ENCODE measurements at places on chromosomes 7 and 10. TPM values are rescaled to one million over a fixed set of nuclear protein-coding genes. Genes with fewer than 3 reads are reported as not detected.

GRCh38 chr7:69819333-69819705 is 221.0 kb downstream of the AUTS2 start:
- DNase-seq = no peak

DNA sequence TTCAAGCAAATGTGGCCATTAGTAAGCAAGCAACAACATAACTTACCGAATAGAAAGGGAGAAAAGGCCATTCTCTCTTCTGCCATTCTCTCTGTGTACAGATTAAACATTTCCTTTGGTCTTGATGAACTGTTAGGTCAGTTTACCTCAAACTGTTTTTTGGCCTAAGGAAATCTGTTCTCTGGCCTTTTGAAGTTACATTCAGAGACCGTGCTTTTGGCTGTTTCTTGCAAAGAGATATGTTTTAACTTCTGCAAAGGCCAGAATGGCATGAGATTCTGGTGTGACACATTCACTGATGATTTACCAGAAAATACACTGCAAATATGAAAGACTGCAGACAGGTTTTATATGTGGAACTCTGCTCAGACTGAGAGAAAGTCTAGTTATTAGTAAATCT is 22.2 kb downstream of the AHR start:
- no peak for DNase-seq

HOXA7 gene
- 6.3 TPM for total RNA-seq

DNA sequence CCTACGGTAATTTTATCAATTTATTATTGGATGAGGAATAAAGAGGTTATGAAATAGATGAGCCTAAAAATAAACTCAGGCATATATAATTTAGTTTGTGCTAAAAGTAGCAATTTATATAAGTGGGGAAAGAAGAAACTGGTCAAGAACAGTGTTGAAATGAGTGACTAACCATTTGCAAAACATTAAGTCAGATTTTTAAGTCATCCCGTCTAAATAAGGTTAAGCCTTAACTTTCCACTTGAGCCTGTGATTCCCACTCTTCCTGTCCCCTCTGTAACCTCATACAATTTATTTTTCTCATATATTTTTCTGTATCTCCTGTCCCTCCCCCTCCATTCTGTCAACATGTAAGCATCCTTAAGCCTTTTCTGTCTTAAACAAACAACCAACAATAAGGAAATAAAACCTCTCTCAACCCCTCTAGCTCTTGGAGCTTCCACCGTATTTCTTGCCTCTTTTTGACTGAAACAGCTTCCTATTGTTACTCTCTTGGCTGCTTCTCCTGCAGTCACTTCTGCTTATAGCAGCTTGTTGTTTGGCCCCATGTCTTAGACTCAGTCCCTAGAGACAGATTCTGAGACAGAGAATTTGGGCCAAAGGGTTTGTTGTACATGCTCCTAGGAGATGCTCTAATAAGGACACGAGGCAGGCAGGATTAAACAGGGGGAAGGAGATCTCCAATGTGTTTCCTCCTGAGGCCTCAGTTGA is 109.7 kb downstream of the GNAI1 start:
- no peak for DNase-seq

HOXA10 gene
- total RNA-seq = 15.3 TPM

SRGN gene
- total RNA-seq = 50.0 TPM

GRCh38 chr7:133023370-133024071 is 58.4 kb downstream of the CHCHD3 start:
- no peak for DNase-seq

DNA sequence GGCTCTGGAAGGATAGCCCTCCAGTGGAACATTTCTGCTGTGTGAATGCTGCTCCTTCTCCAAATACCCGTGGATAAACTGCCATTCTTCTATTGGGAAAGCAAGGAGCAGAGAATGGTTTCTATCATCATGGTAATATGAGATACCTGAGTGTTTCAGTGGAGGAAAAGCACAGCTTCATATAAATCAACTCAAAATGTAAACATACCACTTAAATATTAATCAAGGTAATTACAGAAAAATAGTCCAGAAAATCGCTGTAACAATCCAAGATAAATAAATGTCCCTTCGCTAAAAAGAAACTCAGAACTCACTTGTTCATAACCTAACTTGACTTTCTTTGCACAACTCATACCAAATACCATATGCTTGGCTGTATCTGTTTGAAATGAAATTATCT is 635.8 kb downstream of the PARD3 start:
- DNase-seq = no peak

UCMA gene
- total RNA-seq = not detected

- no peak for DNase-seq
Measured at GRCh38 chr7:94939395-94939794, 32.0 kb downstream of the PPP1R9A start.

GRCh38 chr7:88431882-88432281 is 125.2 kb upstream of the STEAP4 start:
- no peak for DNase-seq

LRRC18 gene
- total RNA-seq = not detected

DNA sequence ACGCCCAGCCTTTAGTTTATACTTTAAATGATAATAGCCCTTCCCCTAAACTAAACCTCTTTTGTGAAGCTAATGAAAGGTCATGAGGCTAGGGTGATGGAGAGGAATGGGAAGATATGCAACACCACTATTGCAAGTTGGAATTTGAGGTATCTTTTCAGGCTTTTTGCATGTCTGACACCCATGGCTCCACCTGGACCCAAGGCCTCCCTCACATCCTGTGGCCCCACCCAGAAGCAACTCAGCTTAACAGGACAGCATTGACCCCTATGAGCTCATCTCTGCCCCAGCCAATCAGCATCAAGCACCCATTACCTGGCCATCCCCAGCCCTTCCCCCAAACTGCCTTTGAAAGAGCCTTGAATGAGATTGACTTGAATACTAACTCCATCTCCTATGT is 674.2 kb upstream of the NRP1 start:
- no peak for DNase-seq

GRCh38 chr10:36126076-36126475 is 484.0 kb upstream of the FZD8 start:
- no peak for DNase-seq

DNA sequence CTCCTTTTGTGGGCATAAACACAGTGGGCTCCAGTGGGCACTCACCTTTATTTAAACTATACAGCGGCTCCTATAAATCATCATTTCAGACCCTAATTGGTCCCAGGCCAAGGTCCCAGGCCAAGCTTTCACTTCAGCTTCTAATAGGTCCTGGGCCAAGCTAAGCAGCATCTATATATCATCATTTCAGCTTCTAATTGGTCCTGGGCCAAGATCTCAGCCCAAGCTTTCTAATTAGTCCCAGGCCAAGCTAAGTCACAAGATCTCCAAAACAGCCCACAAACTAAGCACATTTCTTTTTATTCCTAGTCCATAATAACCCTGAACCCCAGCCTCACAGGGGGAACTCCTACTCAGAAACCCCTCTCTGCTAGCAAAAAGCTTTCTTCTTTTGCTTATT is 47.1 kb downstream of the ZNF680 start:
- no peak for DNase-seq

GRCh38 chr10:34933676-34934075 is 118.6 kb upstream of the PARD3 start:
- peak; percentile 72 for DNase-seq

OR2A5 gene
- not detected for total RNA-seq

- DNase-seq = no peak
Measured at GRCh38 chr7:120833546-120833945, 24.4 kb downstream of the TSPAN12 start.

ITPRID1 gene
- total RNA-seq = not detected

DNA sequence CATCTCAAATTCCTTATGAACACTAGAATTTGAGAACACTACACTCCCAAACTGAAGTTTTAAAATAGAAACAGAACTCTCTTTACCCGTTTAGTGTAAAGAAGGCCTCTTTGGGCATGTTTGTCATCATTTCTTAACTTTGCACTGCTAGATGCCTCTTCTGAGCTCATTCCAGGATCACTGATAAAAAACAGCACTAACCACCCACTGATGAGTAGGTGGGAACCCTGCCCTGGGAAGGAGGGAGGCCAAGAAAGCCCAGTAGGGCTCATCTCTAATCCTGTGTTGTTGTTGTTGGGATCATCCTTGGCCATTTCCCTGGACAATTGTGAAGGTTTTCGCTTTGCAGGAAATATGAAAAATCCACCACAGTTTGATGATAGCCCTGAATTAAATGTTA is 68.2 kb downstream of the CUBN start:
- DNase-seq = no peak

- no peak for DNase-seq
Measured at GRCh38 chr7:17552952-17553351, 254.5 kb downstream of the AHR start.

DNA sequence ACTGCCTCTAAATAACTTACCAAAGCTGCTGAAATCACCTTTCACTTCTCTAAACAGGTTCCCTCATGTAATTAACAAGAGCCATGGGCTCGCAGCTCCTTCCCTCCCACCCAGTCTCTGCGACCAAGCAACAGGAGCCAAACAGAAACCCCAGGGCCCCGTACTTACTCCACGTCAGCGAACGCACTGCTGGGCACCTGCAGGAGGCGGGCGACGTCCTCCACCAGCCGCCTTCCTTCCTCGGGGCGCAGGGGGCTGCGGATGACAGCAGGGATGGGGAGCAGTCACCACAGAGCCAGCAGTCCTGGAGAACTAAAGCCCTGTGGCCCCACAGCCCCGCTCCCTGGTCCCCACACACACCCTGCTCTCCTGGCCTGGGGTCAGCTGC is 477.0 kb downstream of the PTPRN2 start:
- no peak for DNase-seq

IFRD1 gene
- total RNA-seq = 41.4 TPM

GRCh38 chr10:119407254-119407777 is 135.2 kb downstream of the RGS10 start:
- DNase-seq = no peak

GRCh38 chr10:45325116-45325515 is 9.7 kb upstream of the OR13A1 start:
- no peak for DNase-seq

- no peak for DNase-seq
Measured at GRCh38 chr7:132815130-132815529, 238.9 kb upstream of the PLXNA4 start.

- DNase-seq = no peak
Measured at GRCh38 chr7:79199961-79200360, 253.5 kb downstream of the MAGI2 start.

DNA sequence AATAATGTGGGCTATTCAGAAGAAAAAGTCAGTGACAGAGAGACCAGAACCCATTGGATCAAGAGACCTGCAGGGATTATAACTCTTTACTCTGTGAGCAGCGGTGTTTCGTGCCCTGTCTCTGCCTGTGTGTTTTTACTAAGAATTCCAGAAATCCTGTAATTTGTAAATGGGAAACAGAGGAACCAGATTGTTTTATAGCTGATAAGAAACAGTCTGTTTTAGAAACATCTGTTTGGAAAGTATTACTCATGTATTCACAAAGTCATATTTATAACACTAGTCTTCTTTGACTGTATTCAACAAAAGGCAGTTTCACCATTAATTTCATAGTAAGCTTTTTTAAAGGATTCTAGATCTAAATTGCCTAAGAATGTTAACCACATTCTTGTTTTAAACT is 30.0 kb upstream of the VDAC2 start:
- DNase-seq = no peak

- DNase-seq = no peak
Measured at GRCh38 chr7:155395176-155395797, 62.6 kb upstream of the EN2 start.

GRCh38 chr7:114970308-114970707 is 48.4 kb downstream of the MDFIC start:
- no peak for DNase-seq

DNA sequence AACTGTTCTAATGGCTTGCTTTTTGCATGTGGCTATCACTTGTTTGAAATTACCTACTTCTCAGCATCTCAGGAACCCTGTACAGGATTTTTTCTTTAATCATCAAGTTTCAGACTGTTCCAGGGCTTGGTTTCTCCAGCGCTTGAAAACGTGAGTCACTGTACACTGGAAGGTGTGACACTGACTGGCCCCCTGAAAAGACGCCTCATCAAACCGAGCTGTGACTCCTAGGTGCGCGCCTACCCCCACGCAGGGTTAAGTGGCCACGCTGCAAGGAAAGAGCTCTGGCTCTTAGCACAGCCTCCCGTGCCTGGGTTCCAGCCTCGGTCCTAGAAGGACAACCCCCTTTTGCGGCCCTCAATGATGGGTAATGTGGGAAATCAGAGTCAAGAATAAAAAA is 81.0 kb downstream of the EBF3 start:
- no peak for DNase-seq

TCAF1 gene
- total RNA-seq = 40.6 TPM

DNA sequence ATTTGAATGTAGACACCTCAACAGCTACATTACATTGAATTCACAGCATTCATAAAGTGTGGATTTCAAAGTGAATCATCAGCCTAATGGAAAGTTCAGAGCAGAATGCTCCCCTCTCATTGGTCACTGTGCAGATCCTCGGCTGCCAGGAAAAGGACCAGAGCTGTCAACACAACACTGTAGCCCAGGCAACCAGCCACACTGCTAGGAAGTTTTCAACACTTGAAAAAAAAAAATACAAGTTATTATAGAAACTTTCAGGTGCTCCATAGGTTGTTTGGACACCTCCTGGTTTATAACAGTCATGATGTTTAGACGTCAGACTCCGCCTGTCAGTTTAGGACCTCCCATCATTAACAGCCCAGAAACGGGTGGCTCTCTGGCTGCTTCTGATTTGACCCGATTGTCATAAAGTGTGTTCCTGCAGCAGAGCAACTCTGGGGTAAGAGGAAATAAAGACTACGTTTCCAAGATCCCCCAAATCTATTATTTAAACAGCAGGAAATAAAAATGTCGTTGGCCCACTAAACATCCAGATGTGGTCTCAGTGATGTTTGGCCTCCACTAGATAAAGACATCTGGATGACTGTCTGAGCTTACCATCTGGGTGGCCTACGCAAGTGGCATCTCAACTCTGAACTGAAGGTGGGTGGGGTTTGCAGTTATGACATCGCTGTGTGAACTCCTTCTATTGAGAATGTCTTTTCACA is 117.4 kb downstream of the CABCOCO1 start:
- DNase-seq = no peak

DNA sequence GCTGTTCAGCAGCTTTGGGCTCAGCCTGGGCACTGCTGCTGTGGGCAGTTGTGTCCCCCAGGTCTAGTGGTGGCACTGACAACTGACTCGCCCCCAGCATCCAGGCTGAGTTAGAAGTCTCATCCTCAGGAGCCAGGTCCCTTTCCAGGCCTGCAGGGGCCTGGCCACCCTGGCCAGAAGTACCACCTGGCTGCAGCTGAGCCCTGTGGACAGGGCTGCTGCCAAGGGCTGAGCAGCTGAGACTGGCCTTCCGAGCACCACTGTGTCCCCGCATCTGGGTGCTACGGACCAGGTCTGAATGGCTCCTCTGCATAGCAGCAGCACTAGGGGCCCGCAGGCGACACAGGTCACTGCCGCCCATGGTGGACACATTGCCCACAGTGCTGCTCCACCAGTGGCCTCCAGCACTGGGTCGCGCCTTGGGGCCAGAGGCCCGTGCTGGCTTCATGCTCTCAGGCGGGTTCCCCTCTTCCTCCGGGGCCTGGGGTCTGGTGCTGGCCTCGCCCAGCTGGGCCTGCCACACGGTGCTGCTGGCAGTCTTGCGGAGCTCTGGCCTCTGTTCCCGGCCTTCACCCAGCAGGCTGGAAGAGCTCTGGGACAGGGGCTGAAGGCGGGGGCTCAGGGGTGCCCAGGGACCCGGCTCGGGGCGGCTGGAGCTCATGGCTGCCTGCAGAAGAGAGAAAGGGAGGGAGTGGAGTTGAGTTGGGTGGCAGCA is 6.2 kb downstream of the GPRIN2 start:
- peak; percentile 41 for DNase-seq

MYO3A gene
- 0.70 TPM for total RNA-seq

FIS1 gene
- total RNA-seq = 159 TPM

All from ureter (tissue), 1 donor.